ENCODE measurements at places on chromosomes 4 and X. TPM values are rescaled to one million over a fixed set of nuclear protein-coding genes. Genes with fewer than 3 reads are reported as not detected.

PASD1 gene
- not detected for total RNA-seq

ATXN3L gene
- not detected for total RNA-seq

EDA2R gene
- 11.7 TPM for total RNA-seq

BMP3 gene
- total RNA-seq: not detected

MAOB gene
- total RNA-seq: 0.25 TPM

FAM9C gene
- not detected for total RNA-seq

MAGEA4 gene
- total RNA-seq: not detected

CLDN34 gene
- total RNA-seq: not detected

SMPX gene
- not detected for total RNA-seq

All from A549 treated with dexamethasone at 1 μM for 4 hours (cell line).